PC-9 (cell line): ENCODE measurements at places on chromosomes 1 and 21. TPM values are rescaled to one million over a fixed set of nuclear protein-coding genes. Genes with fewer than 3 reads are reported as not detected.

The NHLH1 gene
- total RNA-seq, result 0.26 TPM in 1 of 2 replicates, not detected in the other

DNA sequence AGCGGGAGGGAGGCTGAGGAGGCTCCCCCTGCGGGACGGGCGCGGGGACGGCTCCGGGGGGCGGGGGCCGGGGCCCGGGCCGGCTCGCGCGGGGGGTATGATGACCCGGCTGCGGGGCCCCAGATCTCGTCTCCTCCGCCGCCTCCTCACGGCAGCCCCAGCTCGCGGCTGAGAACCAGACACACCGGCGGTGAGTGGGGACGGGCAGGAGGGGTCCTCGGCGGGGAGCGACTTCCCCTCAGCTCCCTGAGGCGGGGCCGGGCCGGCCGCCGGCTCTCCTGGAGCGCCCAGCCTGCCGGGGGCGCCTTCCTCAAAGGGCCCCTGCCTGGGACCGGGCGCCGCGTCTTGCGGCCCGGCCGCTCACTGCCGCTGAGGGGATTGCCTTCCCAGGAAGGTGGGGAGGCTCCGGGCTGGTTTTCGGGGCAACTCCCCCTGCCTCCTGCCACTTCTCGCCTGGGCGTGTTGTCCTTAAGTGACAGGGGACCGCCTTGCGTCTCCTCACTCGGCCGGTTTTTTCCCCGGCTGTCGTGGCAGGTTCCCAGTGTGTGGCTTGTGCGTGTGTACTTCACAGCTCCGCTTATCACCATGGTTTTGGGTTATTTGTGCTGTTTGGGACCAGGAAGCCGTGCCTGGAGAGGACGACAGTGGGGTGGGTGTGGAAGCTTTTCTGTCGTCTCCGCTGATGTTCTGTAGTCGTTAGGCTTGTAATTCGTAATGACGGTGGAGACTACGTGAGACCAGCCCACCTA lies 800 bp downstream of the HIPK1 start:
- DNase-seq, result peak; percentile 47
- H3K27me3 ChIP-seq, result no peaks in the 10 kb centered on the region
- peak overlapping the region; percentile 93 for H3K4me3 ChIP-seq
- H3K27ac ChIP-seq, result peak overlapping the region; percentile 38; the same call in 1 of the 2 replicates
- H3K36me3 ChIP-seq, result no peaks in the 10 kb centered on the region

DNA sequence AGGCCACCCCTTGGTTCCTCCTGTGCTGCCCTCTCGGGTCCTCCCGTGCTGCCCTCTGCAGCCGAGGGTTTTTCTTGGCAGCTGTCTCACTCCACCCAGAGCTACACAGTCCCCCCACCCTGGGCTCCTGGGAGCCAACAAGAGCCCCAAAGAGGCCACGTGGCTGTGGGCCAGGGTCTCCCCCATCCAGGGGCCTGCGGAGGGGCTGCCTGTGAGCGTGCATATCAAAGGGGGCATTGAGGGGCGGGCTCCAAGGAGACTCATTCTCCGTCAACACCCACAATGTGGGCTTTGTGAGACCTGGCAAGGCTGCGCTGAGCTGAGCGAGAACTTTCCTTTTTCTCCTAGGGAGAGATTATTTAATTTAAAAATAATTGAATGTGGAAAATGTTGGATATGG lies 108.7 kb upstream of the ARHGEF16 start:
- H3K27ac ChIP-seq, result no peak overlapping the region
- H3K4me1 ChIP-seq, result no peaks in the 10 kb centered on the region
- H3K36me3 ChIP-seq, result no peaks in the 10 kb centered on the region

GRCh38 chr1:67823615-67824014 lies 9.7 kb downstream of the GNG12 start:
- no peaks in the 10 kb centered on the region for H3K27me3 ChIP-seq
- peaks cover 15% of the 10 kb centered on the region for H3K4me1 ChIP-seq
- H3K27ac ChIP-seq, result no peak overlapping the region
- no peak overlapping the region for H3K4me3 ChIP-seq
- DNase-seq, result no peak

The FOXO6 gene
- 9.0 and 17.5 TPM in 2 replicates for total RNA-seq

- no peak overlapping the region for H3K4me3 ChIP-seq
- DNase-seq, result no peak
- no peaks in the 10 kb centered on the region for H3K4me1 ChIP-seq
- H3K36me3 ChIP-seq, result no peaks in the 10 kb centered on the region
- H3K27me3 ChIP-seq, result no peaks in the 10 kb centered on the region; the same call in 1 of the 2 replicates
Observed at GRCh38 chr21:45029948-45030681, 44.3 kb upstream of the ADARB1 start.

GRCh38 chr1:226787071-226787470 lies 48.0 kb upstream of the ITPKB start:
- H3K27ac ChIP-seq, result no peak overlapping the region
- H3K27me3 ChIP-seq, result no peaks in the 10 kb centered on the region
- no peak for DNase-seq
- no peak overlapping the region for H3K4me3 ChIP-seq
- H3K4me1 ChIP-seq, result no peaks in the 10 kb centered on the region

The FMO3 gene
- total RNA-seq, result not detected in 2 replicates

GRCh38 chr1:239293350-239294110 lies 92.8 kb upstream of the CHRM3 start:
- no peak overlapping the region for H3K4me3 ChIP-seq
- H3K4me1 ChIP-seq, result no peaks in the 10 kb centered on the region
- no peak for DNase-seq
- H3K27ac ChIP-seq, result no peak overlapping the region
- H3K27me3 ChIP-seq, result no peaks in the 10 kb centered on the region

DNA sequence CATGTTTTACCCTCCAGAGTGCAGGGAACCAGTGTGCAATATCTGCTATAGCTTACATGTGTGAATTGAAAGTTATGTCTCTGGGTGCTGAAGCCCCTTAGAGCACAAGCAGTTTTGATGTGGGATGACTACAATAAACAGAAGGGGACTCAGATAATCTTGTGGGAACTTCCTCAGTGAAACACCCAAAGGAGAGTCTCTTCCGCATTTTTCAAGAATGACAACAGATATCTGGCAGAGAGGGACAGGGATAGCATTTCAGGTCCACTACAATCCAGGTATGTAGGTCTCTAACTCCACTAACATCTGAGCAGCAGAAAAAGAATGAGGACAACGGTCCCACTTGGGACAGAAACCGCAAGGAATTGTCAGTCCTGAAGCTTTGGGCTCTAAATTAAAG lies 67.6 kb upstream of the PDE4B start:
- no peaks in the 10 kb centered on the region for H3K27me3 ChIP-seq
- H3K4me3 ChIP-seq, result no peak overlapping the region
- H3K36me3 ChIP-seq, result no peaks in the 10 kb centered on the region
- no peaks in the 10 kb centered on the region for H3K4me1 ChIP-seq
- DNase-seq, result peak; percentile 10

The KRTAP19-3 gene
- not detected in 2 replicates for total RNA-seq
